ENCODE measurements at places on chromosomes 3 and 15.

DNA sequence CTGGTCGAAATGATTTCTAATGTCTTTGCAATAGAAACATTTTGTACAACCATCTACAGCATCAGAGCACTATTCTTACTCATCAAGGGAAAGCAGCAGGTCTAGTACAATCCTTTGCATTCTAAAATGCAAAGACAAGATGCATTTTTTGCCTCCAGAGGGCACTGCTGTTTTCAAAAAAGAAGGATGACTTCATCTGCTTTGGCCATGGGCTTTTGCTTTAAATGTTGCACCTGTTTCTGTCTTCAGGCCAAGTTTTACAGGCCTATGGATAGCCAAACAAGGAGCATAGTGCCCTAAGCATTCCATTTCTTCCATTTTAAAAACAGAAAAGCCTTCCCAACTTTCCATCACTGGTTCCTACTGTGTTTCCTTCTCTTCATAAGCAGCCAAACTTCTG is 3.4 kb downstream of the PARP9 start:
- DNase-seq, result no peak

DNA sequence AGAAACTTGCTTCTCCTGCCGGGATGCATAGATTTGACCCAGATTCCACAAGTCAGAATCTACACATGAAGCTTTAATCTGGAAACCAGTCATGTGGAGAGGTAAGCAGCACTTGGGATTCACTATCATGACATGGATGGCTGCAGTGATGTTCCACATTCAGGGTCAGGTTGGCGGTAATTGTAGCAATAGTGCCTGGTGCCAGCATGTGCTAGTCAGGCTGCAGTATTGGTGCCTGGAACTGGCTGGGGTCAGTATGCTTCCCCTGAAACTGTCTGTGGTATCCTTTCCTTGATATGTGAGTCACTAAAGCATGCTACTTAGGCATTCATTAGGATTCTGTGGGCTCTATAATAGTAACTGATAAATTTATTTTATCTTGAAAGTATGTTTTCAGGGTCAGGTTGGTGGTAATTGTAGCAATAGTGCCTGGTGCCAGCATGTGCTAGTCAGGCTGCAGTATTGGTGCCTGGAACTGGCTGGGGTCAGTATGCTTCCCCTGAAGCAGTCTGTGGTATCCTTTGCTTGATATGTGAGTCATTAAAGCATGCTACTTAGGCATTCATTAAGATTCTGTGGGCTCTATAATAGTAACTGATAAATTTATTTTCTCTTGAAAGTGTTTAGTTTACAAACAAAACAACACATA is 1439.2 kb downstream of the ZPLD1 start:
- no peak for DNase-seq

- no peak for DNase-seq
Observed at GRCh38 chr3:126102011-126102410, 18.1 kb upstream of the SLC41A3 start.

- no peak for DNase-seq
Observed at GRCh38 chr15:71341811-71342550, 226.7 kb downstream of the THSD4 start.

DNA sequence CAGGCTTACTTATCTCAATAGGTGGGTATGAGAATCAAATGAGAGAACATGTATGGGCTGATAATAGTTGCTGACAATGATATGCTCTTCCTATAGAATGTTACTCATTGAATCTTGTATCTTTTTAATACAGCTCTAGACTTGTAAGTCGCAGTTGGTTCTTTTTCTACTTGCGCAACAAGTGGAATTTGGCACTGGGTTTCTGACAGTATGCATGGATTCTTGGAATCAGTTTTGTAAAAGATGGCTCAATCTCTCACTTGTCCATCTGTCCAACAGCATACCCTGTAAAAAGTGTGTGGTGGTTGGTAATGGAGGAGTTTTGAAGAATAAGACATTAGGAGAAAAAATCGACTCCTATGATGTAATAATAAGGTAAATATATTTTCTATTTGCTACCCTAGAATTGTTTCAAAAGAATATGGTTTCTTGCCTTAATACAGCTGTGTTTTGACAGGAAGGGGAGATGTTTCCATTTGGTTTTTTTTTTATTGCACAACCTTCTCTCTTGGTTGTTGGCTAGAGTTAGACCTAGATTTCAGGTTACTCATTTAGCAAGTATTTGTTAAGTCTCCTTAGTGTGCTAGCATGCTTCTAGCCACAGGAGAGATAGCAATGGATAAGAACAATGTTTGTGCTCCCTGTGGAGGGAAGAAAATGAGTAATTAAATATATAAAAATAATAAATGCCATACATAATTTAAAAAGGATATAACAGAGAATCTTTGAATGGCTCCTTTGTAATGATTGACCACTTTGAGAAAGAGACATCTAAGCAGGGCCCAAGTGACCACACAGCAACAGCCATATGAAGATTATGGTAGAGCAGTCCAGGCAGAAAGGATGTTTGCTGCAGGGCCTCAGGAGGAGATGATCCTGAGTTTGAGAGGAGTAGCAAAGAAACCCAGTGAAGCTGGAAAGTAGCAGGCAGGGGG is 21.8 kb downstream of the ST3GAL6 start:
- DNase-seq, result peak; percentile 84

GRCh38 chr3:171760477-171760876 is 49.8 kb downstream of the PLD1 start:
- no peak for DNase-seq

DNA sequence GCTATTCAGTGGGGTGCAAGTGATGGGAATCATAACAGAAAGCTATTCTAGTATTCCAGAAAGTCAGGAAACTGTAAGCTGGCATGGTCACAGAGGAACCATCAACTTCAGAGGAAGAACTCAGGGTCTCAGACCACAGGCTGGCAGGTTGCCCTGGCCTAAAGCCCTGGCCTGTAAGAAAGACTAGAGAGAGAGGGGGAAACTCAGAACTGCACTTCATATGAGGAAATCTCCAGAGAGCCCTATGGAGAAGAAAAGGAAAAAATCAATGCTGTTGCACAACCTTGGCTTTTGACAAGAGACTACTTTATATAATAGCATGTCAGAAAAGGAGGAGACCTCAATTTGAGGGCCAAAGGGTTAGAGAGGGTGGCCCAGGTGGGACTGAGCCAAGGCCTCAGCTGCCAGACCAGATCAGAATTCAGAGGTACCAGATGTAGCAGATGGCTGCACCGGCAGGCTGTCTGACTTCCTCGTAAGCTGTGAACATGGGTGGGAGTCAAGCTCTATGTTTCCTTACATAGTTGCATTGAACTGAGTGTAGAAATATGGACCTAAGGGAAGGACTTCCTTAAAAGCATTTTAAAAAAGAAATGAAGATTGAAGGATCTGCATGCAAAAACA is 333.8 kb downstream of the PDCD6IP start:
- no peak for DNase-seq

GRCh38 chr15:93980261-93980911 is 251.0 kb upstream of the MCTP2 start:
- no peak for DNase-seq

- no peak for DNase-seq
Observed at GRCh38 chr3:48437812-48438211, 2.1 kb downstream of the CCDC51 start.

GRCh38 chr3:81433675-81434074 is 327.8 kb downstream of the GBE1 start:
- no peak for DNase-seq

GRCh38 chr3:14418296-14419250 is 16.2 kb downstream of the SLC6A6 start:
- DNase-seq, result no peak

DNA sequence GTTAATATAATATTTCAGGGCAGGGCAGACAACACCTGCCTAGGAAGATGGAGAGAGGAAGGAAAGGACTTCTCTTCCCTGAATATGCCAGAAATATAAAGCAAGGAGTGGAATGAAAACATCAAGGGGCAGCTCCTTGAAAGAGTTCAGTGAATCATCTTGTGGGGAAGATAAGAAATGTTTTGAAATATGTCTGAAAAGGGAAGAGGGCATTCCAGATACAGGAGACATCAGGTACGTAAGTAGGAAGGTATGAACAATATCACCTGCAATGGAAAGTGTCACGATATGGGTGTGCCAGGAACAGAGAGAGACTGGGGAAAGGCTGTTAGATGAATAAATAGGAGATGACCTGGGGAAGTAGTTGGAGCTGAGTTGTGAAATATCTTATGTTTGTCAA is 75.8 kb upstream of the WDR72 start:
- no peak for DNase-seq

- no peak for DNase-seq
Observed at GRCh38 chr15:101066501-101067408, 147.6 kb downstream of the LRRK1 start.

GRCh38 chr15:94259121-94259751 is 27.9 kb downstream of the MCTP2 start:
- no peak for DNase-seq

DNA sequence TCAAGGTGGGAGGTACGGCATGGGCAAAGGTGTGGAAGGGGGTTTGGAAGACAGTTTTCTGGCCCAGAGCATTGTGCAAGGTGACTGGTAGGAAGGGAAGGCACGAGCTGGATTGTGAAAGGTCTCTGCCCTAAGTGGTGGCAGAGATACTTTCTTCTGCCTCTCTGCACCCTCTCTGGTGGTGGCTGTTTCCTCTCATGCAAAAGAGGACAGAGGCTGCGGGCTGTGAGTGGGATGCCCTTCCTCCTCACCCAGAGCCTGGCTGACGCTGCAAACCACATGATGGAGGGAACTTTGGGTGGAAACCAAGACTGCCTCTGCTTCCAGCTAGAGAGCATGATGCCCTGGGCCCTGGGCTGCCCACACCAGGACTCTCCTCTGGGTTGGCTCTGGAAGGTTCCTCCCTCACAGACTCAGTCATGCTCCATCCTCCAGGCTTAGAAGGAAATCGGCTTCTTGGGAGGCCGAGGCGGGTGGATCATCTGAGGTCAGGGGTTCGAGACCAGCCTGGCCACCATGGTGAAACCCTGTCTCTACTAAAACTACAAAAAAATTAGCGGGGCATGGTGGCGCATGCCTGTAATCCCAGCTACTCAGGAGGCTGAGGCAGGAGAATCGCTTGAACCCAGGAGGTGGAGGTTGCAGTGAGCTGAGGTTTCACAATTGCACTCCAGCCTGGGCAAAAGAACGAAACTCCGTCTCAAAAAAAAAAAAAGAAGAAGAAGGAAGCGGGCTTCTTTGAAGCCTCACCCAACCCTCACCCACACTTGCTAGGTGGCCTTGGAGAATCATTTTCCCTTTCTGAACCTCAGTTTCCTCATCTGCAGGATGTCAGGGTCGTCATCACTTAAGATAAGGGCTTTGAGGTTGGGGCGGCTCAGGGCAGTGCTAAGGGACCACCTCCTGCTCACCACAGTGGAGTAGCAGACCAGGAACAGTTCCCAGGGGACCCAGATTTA is 8.3 kb downstream of the PSTPIP1 start:
- DNase-seq, result no peak

Measured in AG04449 (cell line).